ENCODE measurements at places on chromosomes 7 and 10.

DNA sequence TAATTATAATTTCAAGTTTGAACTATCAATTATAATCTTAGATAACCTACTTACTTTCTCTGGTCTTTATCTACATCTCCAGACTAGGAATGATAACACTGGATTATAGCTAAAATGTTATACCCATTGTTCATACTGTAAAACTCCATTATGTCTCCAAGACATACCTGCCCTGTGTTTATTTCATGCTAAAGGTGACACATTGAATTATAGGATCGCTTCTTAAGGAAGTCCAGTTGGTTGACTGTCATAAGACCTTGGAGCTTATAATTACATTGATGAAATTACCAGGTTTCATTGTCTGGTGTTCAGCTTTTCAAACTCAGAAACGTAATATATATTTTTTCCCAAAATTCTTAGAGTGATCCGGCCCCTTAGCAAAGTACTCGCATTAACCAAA lies 15.5 kb upstream of the HERC4 start:
- no peak for DNase-seq

- no peak for DNase-seq
These were observed 1.7 kb downstream of the MCM7 start for GRCh38 chr7:100099452-100099851.

DNA sequence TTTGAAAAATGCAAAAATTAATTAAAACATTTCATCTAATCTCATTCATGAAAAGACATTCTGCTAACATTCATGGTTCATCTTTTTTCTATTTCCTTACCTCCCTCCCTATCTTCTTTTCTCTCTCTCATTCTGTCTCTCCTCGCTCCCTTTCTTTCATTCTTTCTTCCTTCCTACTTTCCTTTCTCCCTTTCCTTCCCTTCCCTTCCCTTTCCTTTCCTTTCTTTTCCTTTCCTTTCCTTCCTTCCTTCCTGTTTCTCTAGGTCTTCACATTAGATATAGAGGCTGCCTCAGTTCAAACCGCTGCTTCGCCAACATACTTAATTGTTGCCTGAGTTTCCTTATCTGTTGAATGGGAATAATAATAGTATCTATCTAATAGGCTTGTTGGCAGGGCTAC lies 21.9 kb downstream of the SFRP4 start:
- no peak for DNase-seq

DNA sequence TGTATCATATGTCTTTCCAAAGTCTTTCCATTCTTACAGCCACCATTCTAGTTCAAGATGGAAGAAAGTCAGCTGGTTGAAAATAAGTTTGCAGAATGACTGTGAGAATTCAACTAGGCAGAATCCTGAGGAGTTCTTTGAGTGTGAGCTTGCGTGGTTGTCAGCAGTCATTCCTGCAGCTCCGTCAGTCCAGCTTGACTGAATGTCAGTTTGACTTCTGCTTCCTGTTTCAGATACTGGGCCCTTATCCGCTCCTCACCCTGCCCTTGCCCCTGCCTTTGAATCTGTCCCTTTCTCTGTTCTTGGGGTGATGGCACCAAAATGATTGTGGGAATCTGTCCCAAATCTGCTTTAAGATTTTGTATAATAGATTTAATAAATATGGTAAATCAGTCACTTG lies 27.8 kb downstream of the SLC26A5 start:
- no peak for DNase-seq

- DNase-seq = no peak
These were observed 72.7 kb downstream of the PLCE1 start for GRCh38 chr10:94066411-94066810.

DNA sequence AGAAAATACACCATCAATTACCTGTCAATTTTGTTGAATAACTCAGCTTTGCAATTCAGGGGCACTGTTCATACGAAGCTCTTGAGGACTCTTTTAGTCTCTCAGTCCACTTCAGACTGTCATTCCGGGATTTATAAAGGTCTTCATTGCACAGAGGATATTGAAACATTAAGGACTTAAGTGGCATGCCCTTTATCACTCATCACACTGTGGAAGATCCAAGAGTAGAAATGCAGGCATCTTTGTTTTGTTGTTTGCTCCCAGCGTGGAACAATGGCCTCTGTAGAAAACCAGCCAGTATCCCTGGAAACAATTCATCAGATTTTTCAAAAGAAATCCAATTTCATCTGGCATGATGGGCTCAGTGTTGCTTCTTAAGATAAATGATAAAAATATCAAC lies 66.3 kb upstream of the LRGUK start:
- DNase-seq = no peak

DNA sequence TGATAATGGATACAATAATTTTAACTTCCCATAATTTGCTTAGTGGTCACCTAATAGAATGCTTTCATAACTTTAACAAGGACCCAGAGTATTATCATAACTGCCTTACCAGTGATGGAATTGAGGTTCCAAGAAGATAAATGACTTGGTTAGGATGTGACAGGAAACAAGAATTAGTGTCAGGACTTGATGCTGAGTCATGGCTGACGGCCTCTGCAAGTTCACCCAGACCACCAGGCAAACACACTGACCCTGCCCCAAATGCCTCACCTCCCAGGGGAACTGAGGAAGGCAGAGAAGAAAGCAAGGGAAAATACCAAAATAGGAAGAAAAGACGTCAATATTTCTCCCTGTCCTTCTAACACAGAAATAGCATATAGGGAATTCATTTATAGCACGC lies 636.3 kb downstream of the PARD3 start:
- DNase-seq = no peak

GRCh38 chr7:5231811-5232484 lies 41.9 kb downstream of the WIPI2 start:
- no peak for DNase-seq

GRCh38 chr10:88731296-88731695 lies 25.2 kb downstream of the LIPK start:
- DNase-seq = no peak

DNA sequence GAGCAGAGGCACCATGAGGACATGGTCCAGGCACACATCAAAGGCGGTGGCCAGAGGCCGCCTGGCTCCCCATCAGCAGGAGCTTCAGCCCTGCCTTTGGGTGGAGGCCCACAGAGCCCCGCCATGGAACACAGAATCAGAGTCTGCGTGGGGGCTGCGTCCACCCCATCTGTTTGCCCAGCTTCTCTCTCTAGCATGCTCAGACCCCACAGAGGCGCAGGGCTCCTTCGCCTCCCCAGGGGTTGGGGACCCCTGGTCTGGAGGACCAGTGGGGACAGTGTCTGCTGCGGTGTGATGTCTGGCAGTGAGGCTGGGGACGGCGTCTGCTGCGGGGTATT lies 321.9 kb downstream of the PTPRN2 start:
- DNase-seq = no peak

GRCh38 chr7:142670511-142670910 lies 78.8 kb upstream of the PRSS1 start:
- no peak for DNase-seq

GRCh38 chr7:150685219-150686029 lies at the start of gene GIMAP2:
GIMAP2 (plus strand) TSS chr7:150685706; CDS start chr7:150687060, 1,354 bp downstream.
- no peak for DNase-seq

- DNase-seq = no peak
These were observed 599.3 kb upstream of the CELF2 start for GRCh38 chr10:10418387-10418786.

GRCh38 chr7:155227004-155227787 lies 70.5 kb upstream of the INSIG1 start:
- DNase-seq = no peak

- no peak for DNase-seq
These were observed 7.4 kb upstream of the XRCC2 start for GRCh38 chr7:152683297-152683696.

- DNase-seq = no peak
These were observed 111.1 kb downstream of the OAT start for GRCh38 chr10:124307591-124307990.

- DNase-seq = no peak
These were observed 199.5 kb downstream of the SH2D4B start for GRCh38 chr10:80737209-80737608.

DNA sequence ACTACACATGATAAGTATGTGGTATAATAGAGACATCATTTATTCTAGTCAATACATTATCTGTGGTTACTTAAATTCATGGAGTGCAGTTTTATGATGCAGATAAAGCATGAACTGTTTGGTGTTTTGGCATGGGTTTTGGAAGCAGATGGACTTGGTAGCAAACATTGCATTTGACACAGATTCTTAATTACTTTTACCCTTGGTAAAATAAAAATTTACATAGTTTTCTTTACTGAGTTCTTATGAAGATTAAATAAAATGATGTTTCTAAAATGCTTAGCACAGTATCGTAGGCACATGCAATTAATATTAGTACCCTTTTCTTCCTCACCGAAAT lies 92.0 kb downstream of the ABCA13 start:
- DNase-seq = no peak

GRCh38 chr10:22443175-22443901 lies 98.0 kb downstream of the SPAG6 start:
- no peak for DNase-seq

- DNase-seq = no peak
These were observed 283.0 kb downstream of the TCF7L2 start for GRCh38 chr10:113232928-113233511.

GRCh38 chr10:31103112-31103511 lies 71.4 kb upstream of the ZNF438 start:
- no peak for DNase-seq

DNA sequence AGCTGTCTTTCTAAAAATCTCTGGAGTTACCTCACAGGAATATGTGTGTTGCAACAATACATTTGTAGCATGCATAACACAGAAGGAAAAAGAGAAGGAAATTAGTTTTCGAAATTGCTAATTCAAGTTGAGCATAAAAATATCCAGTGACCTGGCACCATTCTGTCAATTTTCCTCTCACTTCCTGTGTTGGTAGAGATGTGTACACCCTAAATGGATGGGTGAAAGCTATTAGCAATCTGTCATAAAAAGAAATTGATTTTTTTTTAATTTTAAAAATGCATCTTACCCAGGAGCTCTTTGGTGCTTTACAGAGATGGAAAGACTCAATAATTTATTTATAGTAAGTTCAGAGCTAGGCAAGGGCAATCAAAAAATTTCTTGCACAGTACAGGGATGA lies 333.3 kb upstream of the TMEM229A start:
- no peak for DNase-seq

- DNase-seq = no peak
These were observed 234.5 kb downstream of the PARD3 start for GRCh38 chr10:34580643-34581042.

- DNase-seq = no peak
These were observed 75.6 kb downstream of the MYOF start for GRCh38 chr10:93406364-93407145.

GRCh38 chr10:101938305-101939007 lies 94.9 kb upstream of the KCNIP2 start:
- DNase-seq = no peak

GRCh38 chr10:3324612-3325038 lies 152.0 kb upstream of the PITRM1 start:
- no peak for DNase-seq

- DNase-seq = no peak
These were observed 44.2 kb downstream of the LRMDA start for GRCh38 chr10:75475460-75476182.

GRCh38 chr7:148883266-148884048 lies 634 bp downstream of the EZH2 start:
- no peak for DNase-seq

DNA sequence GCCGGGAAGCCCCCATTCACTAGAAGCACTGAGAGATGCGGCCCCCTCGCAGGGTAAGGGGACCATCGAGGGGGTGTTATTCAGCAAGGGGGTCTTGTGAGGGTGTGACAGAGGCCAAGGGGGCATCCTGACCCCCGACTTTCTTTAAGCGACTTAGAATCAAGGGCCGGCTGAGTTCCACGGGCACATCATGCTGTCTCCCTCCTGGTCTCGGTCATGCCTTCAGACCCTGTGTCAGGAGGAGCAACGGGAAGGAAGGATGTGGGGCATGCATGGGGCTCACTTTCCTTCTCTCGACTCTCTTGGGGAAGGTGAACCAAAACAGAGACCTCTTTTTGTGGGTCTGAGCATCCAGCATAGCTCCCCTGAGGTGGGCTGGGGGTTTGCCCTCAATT lies 2.5 kb downstream of the ACSL5 start:
- no peak for DNase-seq

DNA sequence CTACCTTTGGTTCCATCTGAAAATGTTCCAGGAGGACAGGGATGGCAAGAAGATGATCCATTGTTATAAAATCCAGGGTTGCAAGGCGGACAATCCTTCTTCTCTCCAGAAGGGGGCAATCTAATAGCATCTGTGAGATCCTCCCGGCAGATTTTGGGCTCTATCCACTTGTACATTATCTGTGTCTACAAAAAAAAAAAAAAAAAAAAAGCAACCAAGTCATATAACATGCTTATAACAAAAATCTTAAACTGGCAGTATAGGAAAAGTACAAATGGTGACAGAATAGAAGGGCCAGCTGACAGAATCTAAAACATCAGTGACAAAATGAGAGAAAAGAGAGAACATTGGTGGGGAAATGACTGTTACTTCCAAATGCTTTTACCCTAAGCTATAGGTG lies 132.7 kb downstream of the ELAPOR2 start:
- DNase-seq = peak; percentile 47

DNA sequence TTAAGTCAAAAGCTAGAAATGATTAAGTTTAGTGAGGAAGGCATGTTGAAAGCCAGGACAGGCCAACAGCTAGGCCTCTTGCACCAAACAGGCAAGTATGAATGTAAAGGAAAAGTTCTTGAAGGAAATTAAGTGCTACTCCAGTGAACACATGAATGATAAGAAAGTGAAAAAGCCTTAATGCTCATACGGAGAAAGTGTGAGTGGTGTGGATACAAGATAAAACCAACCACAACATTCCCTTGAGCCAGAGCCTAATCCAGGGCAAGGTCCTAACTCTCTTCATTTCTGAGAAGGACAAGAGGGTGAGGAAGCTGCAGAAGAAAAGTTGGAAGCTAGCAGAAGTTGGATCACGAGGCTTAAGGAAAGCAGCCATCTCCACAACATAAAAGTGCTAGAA lies 53.0 kb downstream of the DNAJC1 start:
- DNase-seq = no peak

- DNase-seq = no peak
These were observed 122.6 kb upstream of the PTER start for GRCh38 chr10:16314259-16314658.

- no peak for DNase-seq
These were observed 448.5 kb downstream of the NXPH1 start for GRCh38 chr7:8881916-8882315.

- DNase-seq = no peak
These were observed 25.6 kb downstream of the IRF5 start for GRCh38 chr7:128963327-128963757.

- DNase-seq = no peak
These were observed 45.1 kb upstream of the AUTS2 start for GRCh38 chr7:69553190-69553589.

DNA sequence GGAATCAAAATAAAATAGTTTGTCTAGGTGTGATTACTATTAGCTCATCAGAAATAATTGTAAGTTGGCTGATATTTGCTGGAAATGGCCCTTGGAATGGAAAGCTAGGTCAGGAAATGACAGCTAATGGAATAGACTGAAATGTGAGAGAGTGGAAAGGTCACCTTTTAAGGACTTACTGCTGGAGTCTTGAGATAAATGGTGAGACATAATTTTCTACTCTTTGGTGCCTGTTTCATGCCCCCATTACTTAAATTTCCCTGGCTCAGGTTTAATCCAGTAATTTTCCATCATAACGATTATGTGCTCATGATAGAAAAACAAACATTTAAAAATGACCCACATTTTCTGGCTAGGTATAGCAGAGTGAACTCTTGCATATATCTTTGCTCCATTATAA lies 123.6 kb downstream of the ADAM22 start:
- no peak for DNase-seq

- DNase-seq = peak; percentile 55
These were observed 32.9 kb upstream of the KMT2E start for GRCh38 chr7:104980841-104981671.

- no peak for DNase-seq
These were observed 91.2 kb downstream of the VTI1A start for GRCh38 chr10:112538168-112538567.

Data from NCI-H2081 treated with DMSO at 0.1 percent for 48 hours (cell line).